ENCODE measurements at places on chromosomes 7 and 10. TPM values are rescaled to one million over a fixed set of nuclear protein-coding genes. Genes with fewer than 3 reads are reported as not detected.
A peak's percentile ranks its signal among the peaks of the same experiment; 100 is the strongest.

The GIMAP2 gene
- 19.5 TPM for total RNA-seq

GRCh38 chr7:92647011-92647625 lies 56.9 kb upstream of the FAM133B start:
- DNase-seq: no peak

The MACC1 gene
- total RNA-seq: 72.6 TPM

- DNase-seq: peak; percentile 52
Measured at GRCh38 chr7:122219253-122219865, 75.3 kb upstream of the AASS start.

The ARHGEF5 gene
- 43.5 TPM for total RNA-seq

- no peak for DNase-seq
Measured at GRCh38 chr10:109341986-109342385, 581.3 kb downstream of the XPNPEP1 start.

The SAP25 gene
- total RNA-seq: 9.8 TPM

GRCh38 chr7:124275411-124275810 lies 242.5 kb upstream of the TMEM229A start:
- DNase-seq: no peak

The TRPV5 gene
- 1.4 TPM for total RNA-seq

DNA sequence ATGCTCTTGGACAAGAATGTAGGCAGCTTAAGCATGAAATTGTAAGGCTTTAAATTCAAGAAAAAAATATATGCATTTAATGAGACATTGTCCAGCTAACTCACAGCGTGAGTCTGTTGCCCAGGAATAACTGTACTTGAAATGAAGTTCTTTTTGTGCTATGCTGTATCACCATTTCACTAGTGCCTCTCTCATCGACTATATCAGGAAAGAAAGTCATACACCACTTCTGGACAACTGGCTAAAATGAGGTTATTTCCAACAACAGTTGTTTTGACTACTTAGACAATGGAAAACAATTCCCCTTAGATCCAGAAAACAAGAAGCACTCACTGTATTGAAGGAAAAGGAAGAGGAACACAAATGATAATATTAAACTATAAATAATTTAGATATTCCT lies 251.8 kb downstream of the CRPPA start:
- DNase-seq: no peak

DNA sequence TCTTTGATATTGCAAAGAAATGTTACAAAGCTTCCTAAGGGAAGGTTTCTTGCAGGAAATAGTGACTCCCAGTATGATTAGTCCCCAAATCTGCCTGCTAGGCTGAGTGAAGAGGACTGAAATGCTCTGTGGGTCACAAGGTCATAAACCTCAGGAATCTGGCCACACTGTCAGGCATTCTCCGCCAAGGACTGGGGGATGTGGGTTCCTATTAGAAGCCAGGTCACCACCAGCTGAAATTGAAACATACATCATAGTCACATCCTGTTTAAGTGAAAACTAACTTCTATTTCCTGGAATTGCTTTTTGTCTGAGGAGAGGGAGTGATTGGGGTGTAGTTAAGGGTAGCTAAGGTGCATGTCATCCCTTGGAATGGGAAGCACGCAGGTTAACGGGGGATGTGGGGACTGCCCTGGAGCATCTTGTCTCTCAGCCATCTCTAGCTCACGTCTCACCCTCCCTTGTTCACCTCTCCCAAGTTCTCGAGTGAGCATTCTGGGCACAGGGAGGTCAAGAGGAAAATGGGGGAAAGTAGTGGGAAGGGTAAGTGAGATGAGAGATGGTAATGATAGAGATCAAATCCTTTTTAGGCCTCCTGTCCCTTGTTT lies 12.0 kb upstream of the GSAP start:
- DNase-seq: no peak

The UTF1 gene
- not detected for total RNA-seq

The HOXA13 gene
- total RNA-seq: 0.44 TPM

The CDH23 gene
- 6.4 TPM for total RNA-seq

DNA sequence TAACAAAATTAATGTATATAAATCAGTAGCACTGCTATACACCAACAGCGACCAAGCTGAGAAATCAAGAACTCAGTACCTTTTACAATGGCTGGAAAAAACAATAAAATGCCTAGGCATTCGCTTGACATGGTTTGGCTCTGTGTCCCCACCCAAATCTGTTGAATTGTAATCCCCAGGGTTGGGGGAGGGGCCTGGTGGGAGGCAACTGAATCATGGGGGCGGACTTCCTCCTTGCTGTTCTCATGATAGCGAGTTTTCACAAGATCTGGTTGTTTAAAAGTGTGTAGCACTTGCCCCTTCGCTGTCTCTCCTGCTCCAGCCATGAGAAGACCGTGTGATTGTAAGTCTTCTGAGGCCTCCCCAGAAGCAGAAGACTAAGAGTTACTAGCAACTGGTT lies 8.6 kb downstream of the ZNF786 start:
- no peak for DNase-seq

DNA sequence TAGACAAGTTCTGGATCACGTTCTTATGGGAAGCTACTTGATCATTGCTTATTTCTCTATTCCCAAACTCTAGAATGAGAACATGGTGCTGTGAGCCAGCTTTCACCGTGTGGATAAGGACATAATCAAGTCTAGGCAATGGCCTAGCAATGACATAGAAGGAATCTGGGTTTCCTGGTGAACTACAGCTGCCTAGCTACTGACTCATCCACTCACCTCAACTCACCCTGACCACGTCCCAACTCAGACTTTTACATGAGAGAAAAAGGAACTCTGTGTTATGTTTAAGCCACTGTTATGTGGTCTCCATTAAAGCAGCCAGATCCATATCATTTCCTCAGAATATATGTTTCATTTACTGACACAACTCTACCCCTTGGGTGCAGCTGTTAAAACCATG lies 18.8 kb upstream of the MET start:
- DNase-seq: no peak

DNA sequence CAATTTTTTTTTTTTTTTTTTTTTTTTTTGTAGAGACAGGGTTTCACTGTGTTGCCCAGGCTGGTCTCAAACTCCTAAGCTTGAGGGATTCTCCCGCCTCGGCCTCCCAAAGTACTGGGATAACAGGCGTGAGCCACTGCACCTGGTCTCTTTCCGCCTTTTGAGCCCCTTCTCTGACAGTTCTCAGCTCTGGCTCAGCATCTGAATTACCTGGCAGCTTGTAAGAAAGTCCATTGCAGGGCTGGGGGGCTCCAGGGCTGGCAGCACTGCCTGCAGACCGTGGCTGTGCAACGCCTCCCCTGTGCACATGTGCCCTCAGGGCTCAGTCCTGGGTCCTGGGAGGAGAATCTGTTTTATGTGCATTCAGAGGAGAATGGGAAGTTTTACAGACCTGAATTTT lies 37.6 kb downstream of the VWA2 start:
- DNase-seq: no peak

DNA sequence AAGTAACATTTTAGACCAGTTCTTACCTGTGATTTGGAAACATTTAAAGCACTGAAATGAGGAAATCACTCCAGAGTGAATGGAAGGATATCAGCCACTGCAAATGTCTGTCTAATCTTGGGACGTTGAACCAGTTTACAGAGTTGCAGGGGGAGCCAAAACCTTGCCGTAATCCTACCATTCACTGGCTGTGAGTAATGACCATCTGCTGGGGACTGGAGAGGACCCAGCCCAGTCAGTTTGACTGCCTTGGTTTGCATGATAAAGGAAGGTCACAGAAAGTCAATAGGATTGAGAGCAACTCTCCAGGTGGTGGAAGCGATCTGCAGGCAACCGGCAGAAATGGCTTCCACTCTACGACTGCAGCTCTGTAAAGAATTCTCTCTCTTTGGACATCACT lies 167.2 kb downstream of the AKR1D1 start:
- DNase-seq: no peak

The HECW1 gene
- total RNA-seq: 0.50 TPM

GRCh38 chr10:88178758-88179157 lies 315.3 kb downstream of the PTEN start:
- no peak for DNase-seq

DNA sequence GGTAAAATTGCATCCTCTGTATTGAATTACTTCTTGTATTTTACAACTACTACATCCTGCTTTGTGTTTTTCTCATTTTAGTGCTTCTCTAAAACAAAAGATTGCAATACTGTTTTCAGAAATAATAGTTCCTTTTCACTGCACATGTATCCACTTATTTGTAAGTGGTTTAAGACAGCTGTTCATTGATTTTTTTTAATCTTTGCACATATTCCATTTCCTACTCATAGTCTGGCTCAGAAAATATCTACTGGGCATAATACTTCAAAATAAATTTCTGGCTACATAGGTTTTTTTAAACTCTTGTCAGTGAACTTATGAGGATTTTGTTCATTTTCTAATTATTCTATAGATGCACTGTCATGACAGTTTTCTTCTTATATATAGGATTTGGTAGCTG lies 54.8 kb downstream of the SND1 start:
- DNase-seq: no peak

The INMT gene
- total RNA-seq: 44.8 TPM

DNA sequence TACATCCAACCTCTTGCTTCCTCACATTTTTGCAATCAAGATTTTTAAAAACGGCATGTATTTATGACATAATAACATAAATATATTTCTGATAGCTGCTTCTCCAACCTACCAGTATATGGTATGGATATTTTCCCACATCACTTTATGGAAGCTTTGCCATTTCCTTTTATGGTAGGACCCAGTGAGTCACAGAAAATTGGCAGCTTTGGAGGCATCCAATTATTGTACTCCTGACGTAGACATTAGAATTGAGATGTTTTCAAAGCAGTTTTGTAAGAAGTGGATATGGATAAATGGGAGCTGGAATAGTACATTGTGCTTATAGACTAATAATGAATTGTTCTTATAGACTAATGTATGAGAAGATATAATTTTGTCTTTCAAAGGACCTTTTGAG lies 23.8 kb upstream of the BICC1 start:
- DNase-seq: no peak

DNA sequence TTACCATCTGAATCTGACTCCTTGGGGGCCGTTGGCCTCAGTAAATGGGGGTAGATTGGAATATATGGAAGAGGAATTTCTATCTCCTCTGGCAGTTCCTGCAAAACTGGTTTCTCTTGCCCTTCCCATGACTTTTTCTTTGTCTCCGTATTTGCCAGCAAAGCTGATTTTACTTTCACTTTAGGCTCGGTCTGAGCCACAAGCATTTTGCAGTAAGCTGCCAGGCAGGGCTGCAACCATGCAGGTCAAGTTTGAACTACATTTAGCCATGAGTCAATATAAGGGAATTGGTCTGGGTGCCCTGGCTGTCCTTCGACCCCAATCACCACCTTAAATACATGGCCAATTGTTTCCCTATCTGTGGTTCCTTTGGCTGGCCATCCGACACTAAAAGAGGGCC lies 104.3 kb downstream of the TRIM24 start:
- DNase-seq: no peak

- DNase-seq: no peak
Measured at GRCh38 chr10:44011603-44011981, 362.9 kb upstream of the ZNF32 start.

The NACAD gene
- 4.2 TPM for total RNA-seq

- DNase-seq: no peak
Measured at GRCh38 chr7:6020371-6021286, 10.5 kb upstream of the ANKRD61 start.

The NUTM2E gene
- 0.16 TPM for total RNA-seq

GRCh38 chr7:128755075-128755818 lies 16.1 kb downstream of the CALU start:
- DNase-seq: no peak

The RAPGEF5 gene
- total RNA-seq: 67.8 TPM

The ABCC2 gene
- total RNA-seq: 2.3 TPM

GRCh38 chr7:115127399-115128021 lies 205.6 kb downstream of the MDFIC start:
- no peak for DNase-seq

- DNase-seq: no peak
Measured at GRCh38 chr10:116691635-116692034, 50.7 kb downstream of the HSPA12A start.

DNA sequence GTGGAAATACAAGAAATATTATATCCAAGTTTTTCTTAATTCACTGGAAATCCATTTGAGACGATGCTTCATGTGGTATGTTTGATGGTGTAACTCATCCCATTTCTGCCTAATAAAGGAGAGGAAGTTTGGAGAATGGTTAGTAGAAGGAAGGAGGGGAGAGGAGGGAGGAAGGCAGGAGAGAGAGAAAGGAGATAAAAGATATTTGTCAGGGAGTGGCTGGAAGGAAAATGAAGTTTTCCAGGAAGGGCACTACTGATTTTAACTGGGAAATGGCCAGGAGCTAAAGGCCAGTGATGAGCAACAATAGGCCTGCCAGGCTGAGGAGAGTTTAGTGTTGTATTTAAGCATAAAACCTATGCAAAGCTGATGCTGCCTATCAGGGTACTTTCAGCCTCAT lies 182.0 kb downstream of the STK31 start:
- no peak for DNase-seq

The STX1A gene
- total RNA-seq: 7.4 TPM

DNA sequence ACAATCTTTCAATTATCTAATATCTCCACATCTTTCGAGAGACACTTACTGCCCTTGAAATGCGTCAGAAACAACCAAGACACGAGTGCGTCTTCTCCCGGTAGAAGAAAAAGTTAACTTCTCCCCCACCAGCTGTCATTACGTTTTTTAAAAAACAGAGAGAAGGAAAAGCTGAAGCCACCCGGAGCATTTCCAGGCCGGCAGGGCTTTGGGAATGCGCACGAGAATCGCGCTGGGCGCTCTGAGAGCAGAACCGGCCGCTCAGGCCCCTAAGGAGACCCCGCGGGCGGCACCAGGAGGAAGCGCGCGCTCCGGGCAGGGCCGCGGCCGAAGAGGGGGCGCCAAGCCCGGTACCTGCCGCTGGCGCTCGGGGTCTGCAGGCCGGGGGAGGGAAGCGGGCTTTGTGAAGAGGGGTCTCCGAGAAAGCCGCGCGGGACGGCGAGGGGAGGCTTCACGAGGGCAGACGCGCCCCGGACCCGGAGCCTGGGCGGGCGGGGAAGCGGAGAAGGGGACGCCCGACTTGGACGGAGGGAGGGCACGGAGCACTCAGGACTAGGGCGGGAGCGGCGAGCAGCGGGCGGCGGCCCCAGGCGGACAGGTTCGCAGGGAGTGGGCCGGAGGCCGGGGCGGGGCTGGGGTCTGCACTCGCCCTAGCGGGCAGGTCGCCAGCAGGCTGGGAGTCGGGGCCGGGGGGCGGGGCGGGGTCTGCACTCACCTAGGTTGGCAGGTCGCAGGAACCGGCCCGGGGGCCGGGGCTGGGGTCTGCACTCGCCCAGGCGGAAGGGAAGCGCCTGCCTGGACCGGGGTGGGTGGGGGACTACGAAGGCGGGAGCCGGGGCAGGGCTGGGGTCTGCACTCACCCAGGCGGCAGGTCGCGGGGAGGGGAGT lies 932 bp downstream of the ESYT2 start:
- peak; percentile 55 for DNase-seq

The SPDYE5 gene
- total RNA-seq: not detected

The AOC1 gene
- total RNA-seq: 170 TPM

DNA sequence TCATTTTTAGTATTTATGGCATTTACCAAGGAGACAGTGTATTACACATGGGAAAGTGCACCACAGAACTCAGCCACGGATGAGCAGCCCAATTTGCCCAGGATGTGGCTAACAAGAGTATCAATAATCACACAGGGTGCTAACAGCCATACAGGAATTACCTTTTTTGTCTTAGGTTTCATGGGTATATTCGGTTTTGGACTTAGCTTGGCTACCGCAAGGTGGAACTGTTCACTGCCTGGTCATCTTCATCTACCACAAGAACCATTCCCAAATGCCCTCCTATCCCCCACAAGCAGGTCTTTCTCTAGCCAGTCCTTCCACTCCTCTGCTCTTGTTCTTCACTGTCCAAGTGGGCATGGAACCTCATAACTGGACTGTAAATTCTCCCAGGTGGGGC lies 6.0 kb downstream of the PDLIM1 start:
- no peak for DNase-seq

GRCh38 chr10:18476076-18476647 lies 175.2 kb downstream of the NSUN6 start:
- DNase-seq: no peak
